Activated T-cell treated with anti-CD3 and anti-CD28 coated beads, Interleukin-2, amount 50 U/mL, for 72 hours (primary cell): ENCODE measurements at places on chromosomes 6 and 20. TPM values are rescaled to one million over a fixed set of nuclear protein-coding genes. Genes with fewer than 3 reads are reported as not detected.

TPMT gene
- total RNA-seq: 6.7 TPM

PRDM1 gene
- total RNA-seq: 25.2 TPM

RAD21L1 gene
- 0.21 TPM for total RNA-seq

LRRN4 gene
- total RNA-seq: not detected

IL17A gene
- total RNA-seq: 0.22 TPM

C6orf136 gene
- total RNA-seq: 36.0 TPM

PACRG gene
- total RNA-seq: not detected

DSP gene
- total RNA-seq: 0.48 TPM

SLC17A3 gene
- total RNA-seq: 1.7 TPM

KIFC1 gene
- total RNA-seq: 91.7 TPM

MAFB gene
- 0.19 TPM for total RNA-seq

PGBD1 gene
- total RNA-seq: 5.9 TPM

DAAM2 gene
- total RNA-seq: not detected

TREML2 gene
- total RNA-seq: 15.0 TPM

RUNX2 gene
- 39.3 TPM for total RNA-seq

RANBP9 gene
- 74.9 TPM for total RNA-seq

C6orf58 gene
- not detected for total RNA-seq

KHDC1 gene
- 3.4 TPM for total RNA-seq

PAX1 gene
- total RNA-seq: not detected

CFB gene
- total RNA-seq: 3.5 TPM

RIPOR2 gene
- 67.0 TPM for total RNA-seq

SLC22A16 gene
- total RNA-seq: not detected

MARCKS gene
- 1.7 TPM for total RNA-seq

ZNF76 gene
- 55.9 TPM for total RNA-seq

OPN5 gene
- not detected for total RNA-seq

NAPB gene
- 14.2 TPM for total RNA-seq

GDAP1L1 gene
- 1.0 TPM for total RNA-seq

HLA-DRB5 gene
- not detected for total RNA-seq

SLC32A1 gene
- 0.12 TPM for total RNA-seq

C6orf52 gene
- 4.4 TPM for total RNA-seq

EYS gene
- not detected for total RNA-seq

NKX2-2 gene
- not detected for total RNA-seq

THEMIS gene
- 13.4 TPM for total RNA-seq

DEFB119 gene
- not detected for total RNA-seq

BPIFB1 gene
- not detected for total RNA-seq

SOX18 gene
- total RNA-seq: 0.72 TPM

BAK1 gene
- 54.9 TPM for total RNA-seq
